Activated naive CD4-positive, alpha-beta T cell treated with anti-CD3 and anti-CD28 coated beads, Interleukin-2, amount 10 ng/mL, durations not matched to agents 7 days and 5 days (primary cell): ENCODE measurements at places on chromosomes 12 and 14.

GRCh38 chr12:130768120-130768519 lies 52.0 kb upstream of the RIMBP2 start:
- DNase-seq, result no peak

DNA sequence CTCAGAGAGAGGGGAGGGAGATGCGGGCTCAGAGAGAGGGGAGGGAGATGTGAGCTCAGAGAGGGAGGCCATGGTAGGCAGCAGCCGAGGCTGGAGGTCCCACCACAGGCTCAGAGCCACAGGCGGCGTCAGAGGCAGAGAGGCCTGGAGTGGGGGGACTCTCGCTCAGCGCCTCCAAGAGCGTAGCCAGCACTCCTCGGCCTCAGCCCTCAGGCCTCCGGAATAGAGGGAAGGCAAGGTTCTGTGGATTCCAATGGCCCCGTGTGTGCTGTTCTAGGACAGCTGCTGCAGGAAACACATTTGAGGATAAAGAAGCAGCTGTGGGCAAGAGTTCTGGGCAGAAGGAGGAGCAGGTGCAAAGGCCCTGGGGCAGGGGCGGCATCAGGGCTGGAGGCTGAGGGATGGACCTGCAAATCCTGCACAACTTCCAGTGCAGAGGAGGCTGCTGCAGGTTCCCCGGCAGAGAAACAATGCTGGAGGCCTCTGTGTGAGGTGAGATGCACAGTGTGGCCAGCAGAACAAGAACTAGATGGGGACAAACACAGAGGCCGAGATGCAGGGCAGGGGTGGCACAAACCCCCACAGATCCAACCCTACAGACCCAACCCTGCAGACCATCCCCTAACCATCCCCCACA lies 59.1 kb upstream of the GALNT9 start:
- DNase-seq, result no peak

DNA sequence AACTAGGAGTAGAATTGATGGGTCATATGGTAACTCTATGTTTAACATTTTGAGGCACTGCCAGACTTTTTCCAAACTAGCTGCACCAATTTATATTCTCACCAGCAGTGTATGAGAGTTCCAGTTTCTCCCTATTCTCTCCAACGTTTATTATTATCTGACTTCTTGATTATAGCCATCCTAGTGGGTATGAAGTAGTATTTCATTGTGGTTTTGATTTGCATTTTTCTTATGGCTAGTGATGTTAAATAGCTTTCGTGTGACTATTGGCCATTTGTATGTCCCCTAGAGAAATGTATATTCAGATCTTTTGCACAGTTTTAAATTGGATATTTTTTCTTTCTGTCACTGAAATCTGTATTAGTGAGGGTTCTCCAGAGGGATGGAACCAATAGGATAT lies 37.8 kb downstream of the HELB start:
- no peak for DNase-seq

- no peak for DNase-seq
Observed at GRCh38 chr12:132270969-132271754, 58.2 kb downstream of the GALNT9 start.

GRCh38 chr12:89040146-89040964 lies 311.9 kb downstream of the DUSP6 start:
- peak; percentile 92 for DNase-seq

GRCh38 chr14:76962303-76962660 lies 66.2 kb downstream of the IRF2BPL start:
- DNase-seq, result no peak

GRCh38 chr12:19978193-19978592 lies 390.1 kb upstream of the PDE3A start:
- no peak for DNase-seq

DNA sequence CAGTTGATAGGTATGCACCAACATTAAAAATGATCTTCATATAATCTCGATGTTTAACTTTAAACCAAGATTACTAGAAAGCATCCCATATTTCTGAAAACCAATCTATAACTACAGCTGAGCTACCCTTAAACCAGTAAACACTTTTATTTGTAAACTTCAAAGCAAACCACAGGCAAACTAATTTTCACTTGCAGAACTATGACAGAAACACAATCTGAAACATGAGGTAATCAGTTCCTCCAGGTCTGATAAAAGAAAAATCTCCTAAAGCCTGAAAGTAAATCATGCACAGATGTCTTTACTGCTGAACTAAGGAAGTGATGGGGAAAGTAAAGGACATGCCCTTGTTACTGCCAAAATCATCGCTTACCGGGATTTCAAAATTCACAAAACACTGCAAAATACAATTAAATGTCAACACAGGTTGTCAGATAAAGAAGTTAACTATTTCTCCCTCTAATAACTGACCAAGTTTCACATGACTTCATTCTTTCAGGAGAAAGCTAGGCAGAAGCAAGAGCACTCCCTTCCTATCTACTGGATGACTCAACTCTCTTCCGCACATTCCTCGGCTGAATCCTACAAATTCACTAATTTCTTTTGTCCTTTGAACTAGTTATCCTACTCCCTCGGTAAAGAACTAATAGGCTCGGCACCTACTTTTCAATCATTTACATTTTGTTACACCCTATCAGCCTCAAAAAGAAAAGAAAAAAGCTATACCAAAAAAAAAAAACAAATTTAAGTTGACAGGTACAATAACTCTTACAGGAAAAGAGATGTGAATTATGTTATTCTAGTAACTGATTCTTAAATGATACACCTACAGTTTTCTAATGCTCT lies 1.4 kb downstream of the EEA1 start:
- DNase-seq, result no peak

- DNase-seq, result no peak
Observed at GRCh38 chr14:59254911-59255545, 66.6 kb downstream of the DAAM1 start.

DNA sequence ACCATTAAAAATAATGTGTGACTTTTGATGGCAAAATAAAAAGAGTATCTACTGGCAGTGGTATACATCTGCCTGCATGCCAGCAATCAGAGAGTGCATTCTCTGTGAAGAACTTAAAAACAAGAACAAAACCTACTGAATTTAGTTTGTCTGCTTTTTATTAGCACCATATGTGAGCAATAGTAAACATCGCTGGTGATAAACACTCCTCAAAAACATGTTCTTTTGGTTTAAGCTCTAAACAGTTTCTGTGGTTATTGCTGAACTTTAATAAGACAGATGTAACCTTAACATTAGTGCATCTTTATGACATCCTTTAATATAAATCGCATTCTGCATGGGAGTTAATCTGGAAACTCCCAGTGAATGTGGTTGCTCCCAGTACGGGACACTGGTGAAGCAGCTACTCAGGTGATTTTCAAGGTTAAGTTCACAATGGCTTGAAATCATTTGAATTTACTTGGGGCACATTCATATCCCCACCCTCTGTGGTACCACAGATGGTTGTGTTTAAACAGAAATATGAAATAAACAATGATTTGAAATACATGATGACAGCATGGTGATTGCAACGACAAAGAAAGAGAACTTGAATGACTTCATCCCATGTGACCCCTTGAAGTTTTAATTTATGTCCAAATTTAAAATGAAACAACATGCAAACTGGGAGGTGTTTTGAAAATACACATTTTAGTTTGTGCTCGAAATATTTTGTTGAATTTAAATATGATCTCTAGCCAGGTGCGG lies 285.9 kb downstream of the FOXN3 start:
- DNase-seq, result no peak

DNA sequence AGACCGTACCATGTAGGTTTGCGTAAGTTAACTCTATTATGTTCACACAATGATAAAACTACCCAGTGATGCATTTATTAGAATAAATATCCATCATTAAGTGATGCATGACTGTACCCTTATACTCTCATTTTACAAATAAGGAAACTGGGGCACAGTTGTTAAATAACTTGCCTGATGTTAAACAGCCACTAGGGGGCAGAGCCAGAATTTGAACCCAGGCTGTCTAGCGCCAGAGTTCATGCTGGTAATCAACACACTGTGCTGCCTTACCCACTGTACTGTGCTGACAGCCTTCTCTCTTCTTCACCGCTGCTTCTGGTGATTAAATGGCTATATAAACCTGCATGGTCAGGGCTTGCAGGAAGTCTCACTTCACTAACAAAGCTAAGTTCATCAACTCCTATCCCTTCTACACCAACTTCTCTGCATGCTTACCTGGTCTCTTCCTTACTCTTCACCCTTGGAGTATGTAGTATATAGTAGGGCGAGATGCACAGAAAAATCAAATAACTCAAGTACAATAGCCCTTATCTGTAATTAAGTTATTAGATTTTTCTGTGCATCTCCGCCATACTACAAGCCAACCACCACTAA lies 43.6 kb upstream of the APPL2 start:
- DNase-seq, result peak; percentile 64

DNA sequence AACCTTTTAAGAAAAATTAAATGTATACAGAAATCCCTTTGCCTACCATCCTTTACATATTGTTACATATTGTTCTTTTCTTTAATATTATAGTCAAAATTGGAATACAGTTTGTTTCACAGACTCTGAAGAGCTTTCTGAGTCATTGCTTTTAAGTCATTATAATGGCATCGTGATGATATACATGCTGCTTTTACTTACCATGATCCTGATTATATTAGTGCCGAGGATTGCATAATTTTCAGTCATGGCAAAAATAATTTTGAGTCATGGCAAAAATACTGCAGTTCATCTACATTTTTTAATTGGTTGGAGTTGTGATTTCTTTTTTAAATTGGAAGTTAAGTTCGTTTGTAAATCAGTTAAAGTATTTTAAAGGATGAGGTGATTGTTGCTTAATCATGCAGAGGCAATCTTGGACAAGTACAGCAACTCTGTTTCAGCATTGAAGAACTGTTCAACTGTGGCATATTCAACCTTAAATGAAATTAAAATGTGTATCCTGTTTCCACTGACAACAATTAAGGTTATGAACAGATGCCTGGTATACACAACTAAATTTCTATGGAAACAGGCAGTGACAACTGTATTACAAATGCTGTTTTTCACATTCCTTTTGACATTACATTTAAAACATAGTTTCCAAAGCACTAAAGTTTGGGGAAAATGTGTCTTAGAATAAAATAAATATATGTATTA lies 142.3 kb downstream of the PCNX1 start:
- no peak for DNase-seq

GRCh38 chr14:65421201-65421981 lies 8.9 kb downstream of the FUT8 start:
- DNase-seq, result no peak

GRCh38 chr12:92942905-92943304 lies 13.8 kb upstream of the EEA1 start:
- DNase-seq, result no peak

DNA sequence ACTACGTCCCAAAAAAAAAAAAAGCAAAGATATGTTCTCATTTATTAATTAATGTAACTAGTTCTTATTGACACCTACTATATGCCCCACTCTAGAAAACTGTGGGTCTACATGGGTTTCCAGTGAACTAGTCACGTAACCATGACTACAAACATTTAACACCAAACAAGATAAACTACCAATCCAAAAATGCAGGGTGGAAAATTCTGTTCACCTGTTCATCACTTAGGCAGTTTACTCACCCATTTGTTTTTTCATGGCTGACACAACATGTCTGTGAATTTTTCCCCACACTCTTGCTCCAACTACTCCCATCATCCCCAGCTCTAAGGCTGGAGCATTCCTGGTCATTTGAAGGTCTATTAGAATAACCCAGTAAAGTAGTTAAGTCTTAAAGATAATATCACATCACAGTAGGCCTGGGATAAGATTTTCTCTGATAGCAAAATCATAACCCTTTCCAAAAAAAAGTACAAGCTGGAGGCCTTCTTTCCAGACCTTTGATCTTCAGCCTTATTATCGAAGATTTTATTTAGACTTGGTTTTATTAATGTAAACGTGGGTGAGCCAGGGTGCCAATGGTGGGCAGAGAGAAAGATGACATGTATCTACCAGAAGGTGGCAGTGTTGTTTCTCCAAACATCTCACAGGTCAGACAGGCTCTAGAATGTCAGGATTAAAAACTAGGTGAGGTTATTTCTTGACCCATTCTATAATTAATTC lies 61.6 kb upstream of the DAAM1 start:
- peak; percentile 31 for DNase-seq

- no peak for DNase-seq
Observed at GRCh38 chr12:123062681-123063486, 82.4 kb downstream of the ARL6IP4 start.

GRCh38 chr14:84128050-84128449 lies 1401.9 kb upstream of the FLRT2 start:
- no peak for DNase-seq

DNA sequence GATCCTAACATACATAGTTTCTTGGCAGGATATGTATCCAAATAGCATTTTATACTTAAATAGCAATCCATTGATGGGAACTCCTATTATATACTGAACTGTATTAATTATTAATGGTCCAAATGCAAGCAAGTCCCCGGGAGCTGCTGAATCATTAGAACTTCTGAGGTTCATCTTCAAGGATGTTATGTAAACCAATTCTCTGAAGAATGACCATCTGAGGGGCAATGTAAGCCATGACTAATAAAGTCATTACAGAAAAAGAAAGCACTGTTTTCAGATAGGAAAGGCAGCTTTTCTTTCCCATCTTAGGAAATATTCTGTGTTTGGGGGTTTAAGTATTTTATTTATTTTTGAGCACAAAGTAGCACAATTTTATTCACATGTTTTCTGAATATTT lies 166.1 kb upstream of the SLC16A7 start:
- DNase-seq, result no peak

- DNase-seq, result no peak
Observed at GRCh38 chr14:71267007-71267513, 359.8 kb downstream of the PCNX1 start.

- no peak for DNase-seq
Observed at GRCh38 chr12:82596483-82596882, 90.2 kb upstream of the TMTC2 start.

DNA sequence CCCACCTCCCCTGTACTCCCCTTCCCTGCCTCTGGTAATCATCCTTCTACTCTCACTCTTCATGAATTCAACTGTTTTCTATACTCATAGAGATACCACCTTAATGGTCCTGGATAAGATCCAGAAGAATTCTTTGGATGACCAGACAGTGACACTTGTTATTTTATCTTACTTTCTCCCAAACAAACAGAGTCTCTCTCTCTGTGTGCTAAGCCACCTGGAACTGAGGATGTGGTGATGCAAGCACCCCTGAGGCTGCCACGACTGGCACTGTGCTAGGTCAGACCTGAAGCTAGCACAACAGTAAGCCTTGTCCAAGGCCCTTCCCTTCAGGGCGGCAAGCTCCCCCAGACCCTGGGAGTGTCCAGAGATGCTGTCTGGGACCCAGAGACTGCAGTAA lies 250.2 kb downstream of the C12orf50 start:
- DNase-seq, result no peak

GRCh38 chr14:54806616-54807015 lies 96.0 kb downstream of the GCH1 start:
- DNase-seq, result no peak

- DNase-seq, result peak; percentile 32
Observed at GRCh38 chr12:8018666-8019581, 13.6 kb upstream of the FOXJ2 start.

DNA sequence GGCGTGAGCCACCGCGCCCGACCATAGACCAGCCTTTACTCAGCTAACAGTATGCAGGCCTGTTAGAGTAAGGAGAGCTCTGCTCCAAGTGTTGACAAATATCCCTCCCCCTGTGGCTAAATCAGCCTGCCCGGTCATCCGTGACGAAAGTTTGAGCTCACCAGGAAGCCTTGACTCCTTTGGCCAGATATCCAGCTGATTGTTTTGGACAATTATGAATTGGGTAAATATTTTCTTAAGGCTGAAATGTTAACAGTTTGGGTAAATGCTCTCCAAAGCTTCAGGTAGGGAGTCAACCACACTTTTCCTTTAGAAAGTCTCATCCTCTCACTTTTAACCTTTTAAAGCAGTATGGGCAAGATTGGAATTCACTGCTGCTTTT lies 157.9 kb downstream of the PAWR start:
- DNase-seq, result no peak
